ENCODE measurements at places on chromosomes 3 and 15.

DNA sequence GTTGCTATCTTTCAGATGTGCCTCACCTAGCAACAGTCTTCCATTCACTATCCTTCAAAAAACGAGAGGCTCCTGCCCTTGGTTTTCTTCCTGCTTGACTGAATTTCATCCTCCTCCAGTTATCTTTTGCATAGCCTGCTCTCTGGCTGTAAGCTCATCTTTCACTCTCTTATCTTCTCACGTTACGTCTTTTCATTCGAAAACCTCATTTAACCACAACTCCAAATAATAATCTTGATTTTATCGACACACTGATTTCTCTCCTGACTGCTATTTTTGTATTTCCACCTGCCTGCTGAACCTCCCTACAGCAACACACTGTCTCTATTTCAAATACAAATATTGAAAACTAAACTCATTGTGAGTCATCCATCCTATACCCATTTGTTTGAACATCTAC is 230.7 kb upstream of the TMC3 start:
- no peak for DNase-seq

GRCh38 chr3:115685097-115685496 is 61.8 kb downstream of the GAP43 start:
- no peak for DNase-seq

GRCh38 chr15:92616621-92617548 is 38.7 kb downstream of the FAM174B start:
- no peak for DNase-seq

- DNase-seq = no peak
Measured at GRCh38 chr3:118001380-118001779, 1033.3 kb downstream of the IGSF11 start.

DNA sequence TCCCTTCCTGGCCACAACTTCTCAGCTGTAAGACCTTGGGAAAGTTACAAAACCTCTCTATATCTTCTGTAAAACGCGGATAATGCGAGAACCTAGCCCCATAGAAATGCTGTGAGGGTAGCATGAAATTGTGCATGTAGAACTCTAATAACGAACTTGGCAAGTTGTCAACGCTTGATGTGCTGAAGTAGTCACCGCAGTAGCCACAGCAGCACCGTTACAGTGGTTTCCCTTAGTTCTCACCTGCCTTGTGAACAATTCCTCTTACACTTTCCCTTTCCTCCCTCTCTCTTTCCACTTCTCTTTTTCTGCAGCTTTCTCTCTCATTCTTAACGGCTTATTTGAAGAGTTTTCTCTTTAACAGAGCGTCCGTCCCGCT is 447 bp upstream of the SHQ1 start:
- peak; percentile 8 for DNase-seq

GRCh38 chr15:67843571-67844387 is 3.9 kb upstream of the RNU6-1 start:
- DNase-seq = no peak

DNA sequence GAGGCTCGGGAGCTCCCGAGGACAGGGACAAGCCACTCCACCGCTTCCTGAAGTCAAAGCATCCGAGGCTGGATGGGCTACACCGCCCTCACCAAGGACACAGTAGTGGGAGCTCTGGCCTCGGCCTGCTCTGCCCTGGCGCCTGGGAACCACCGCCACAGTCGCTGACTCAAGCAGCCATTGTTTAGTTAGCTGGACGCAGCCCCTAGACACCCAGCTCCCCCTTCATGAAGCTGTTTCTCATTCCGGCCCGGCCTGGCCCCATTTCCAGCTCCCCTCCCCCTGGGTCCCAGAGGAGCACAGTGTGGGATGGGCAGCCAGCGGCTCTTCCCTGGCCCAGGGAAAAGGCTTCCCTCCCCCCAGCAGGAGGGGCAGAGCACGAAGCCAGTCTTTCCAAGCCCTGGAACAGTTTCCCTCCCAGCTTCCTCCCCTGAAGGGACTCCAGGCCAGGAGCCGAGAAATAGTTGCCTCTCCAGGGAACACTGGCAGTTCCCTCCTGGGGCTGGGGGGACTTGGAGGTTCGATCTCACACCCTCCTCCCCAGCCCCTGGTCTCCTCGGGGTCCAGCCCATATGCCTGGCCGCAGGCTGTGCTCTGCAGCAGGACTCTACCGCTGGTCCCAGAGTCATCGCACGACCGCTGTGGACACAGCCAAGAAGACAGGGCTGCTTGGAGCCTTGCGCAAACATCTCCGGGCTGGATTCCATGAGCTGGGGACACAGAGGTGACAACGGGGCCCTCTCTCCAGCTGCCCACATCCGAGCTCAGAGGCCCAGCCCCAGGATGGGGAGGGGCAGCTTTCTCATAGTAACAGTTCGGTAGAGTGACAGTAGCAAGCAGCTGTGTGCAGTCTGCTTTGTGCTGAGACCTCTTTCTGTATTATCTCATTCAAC is 10.0 kb downstream of the PLXND1 start:
- no peak for DNase-seq

DNA sequence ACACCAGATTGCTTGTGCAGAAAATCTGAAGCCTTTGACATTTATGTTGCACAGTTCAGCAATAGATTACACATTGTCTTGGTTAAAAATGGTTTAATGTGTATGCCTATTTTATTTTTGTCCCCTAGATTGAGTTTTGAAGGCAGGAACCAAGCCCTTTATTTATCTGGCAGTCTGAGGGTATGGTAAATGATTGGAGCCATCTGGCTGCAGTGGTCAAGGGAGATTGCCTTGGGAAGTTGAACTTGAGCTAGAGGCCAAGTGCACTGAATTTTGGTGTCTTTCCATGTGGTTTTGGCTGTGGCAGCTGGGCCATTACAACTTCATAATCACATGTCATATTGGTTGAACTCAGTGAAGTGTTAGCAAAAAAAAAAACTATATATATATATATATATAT is 248.7 kb upstream of the C2CD4B start:
- DNase-seq = no peak

DNA sequence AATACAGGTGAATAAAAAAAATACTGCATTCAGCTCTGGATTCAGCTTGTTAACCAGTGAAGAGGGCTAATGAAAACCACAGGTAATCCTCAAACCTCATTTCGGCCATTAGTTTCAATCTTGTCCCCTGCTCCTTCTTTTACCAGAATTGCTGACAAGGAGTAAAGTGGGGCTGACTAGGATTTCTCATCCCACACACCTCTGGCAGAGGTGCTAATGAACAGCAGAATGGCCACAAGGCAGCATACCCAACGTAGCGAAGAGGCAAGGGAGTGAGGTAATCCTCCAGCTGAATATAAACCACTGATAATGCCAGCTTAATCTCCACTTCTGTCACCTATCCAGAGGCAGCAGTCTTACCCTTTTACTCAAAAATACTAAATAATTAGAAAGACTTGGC is 248.8 kb upstream of the CDIN1 start:
- no peak for DNase-seq

DNA sequence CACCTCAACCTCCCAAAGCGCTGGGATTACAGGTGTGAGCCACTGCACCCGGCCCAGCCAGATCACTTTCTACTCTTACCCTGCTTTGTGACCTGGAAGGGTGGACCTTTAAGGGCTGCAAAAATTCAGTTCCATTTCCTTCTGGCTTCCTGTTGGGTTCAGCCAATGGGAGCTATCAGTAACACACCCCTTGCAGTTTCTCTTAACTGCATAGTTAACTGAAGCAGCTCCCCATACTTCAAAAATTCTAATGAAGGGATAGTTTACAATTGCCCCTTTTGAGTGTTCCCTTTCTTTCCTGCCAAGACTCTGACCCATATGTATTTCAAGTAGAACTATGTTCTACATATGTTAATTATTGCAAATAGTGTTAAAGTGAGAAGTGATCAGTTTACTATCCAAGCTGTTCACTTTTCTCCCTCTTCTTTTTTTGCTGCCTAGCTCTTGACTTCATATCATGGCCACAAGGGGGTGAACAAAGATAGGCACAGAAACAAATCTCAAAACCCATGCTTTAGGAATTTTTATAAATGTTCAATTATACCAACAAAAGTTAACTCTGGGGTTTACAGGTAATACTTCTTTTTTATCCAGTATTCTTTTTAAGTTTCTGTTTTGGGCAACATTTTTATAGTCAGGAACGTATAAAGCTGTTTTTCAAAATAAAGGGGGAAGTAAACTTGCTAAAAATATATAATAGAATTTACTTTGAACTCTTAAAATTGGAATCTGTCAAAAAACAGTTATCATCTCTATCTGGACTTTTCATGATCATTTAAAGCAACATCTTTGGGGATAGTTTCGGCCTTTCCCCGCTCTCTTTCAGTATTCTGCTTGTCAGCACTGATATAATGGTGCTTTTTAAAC is 8.1 kb downstream of the PGBD4 start:
- DNase-seq = no peak

GRCh38 chr3:64167868-64168267 is 57.4 kb downstream of the PRICKLE2 start:
- DNase-seq = no peak

DNA sequence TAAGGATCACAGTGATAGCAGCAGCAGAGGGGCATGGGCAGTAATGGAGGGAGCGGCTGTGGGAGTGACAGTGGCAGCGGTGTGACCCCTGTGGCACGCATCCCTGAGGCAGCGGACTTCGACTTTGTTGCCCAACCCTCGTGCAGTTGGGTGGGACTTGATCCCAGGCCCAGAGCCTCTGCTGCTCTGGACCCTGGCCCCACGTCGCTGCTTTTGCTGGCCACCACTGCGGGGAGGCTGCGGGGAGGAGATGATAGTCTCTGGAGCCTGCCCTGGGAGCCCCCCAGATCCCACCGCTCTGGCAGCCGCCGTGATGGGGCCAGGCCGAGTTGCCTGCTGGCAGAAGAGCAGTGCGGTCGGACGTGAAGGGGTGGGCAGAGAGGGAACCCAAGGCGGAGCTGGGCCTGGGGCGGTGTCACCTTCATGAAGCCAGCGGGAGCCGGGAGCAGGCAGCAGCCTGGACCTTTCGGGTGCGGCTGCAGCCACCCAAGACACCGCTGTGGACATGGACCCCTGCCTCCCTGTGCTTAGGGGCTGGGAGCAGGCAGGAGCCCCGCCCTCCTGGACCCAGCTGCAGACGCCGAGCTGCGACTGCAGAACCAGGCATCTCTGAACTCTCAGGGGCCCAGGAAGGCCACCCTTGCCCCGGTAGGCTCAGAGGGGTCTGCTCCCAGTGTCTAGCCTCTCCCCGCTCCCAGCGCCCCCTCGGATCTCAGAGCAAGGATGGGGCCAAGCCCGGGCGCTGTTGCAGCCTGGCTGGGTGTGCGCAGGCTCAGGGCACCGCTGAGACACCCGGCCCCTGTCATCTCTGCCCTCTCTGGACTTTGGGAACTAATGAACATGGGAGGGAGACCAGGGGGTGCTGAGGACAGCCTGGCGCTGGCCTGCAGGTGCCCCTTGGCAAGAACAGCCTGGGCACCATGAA is 38.3 kb downstream of the COMMD2 start:
- DNase-seq = no peak

GRCh38 chr3:60399861-60400845 is 851.1 kb downstream of the FHIT start:
- no peak for DNase-seq

Measured in NK-92 treated with Interleukin-12 subunit alpha and Interleukin-12 subunit beta, amount 100 ng/mL, for 24 hours (cell line).